ENCODE measurements at places on chromosomes 7 and 10.
A peak's percentile ranks its signal among the peaks of the same experiment; 100 is the strongest.

DNA sequence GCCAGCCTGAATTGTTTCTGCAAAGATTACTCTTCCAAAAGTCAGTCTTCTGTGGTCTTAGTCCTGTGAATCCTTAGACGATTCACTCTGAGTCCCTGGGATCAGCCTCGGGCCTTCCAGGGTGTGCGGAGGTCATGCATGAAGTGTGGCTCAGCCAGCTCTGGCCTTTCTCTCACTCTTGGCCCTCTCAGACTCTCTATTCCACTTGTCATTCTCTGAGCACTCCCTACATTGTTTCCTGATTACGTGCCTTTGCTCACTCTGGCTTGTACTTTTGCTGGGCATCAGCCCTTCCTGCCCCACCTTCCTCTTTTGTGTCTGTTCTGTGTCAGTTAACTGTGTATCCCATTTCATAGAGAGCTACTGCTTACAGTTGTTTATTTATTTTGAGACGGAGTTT, 36.0 kb downstream of the CCNY start:
- peaks cover 4% of the 10 kb centered on the region for H3K36me3 ChIP-seq
- peak; percentile 34 for ATAC-seq
- H3K4me3 ChIP-seq, result no peak overlapping the region
- no peaks in the 10 kb centered on the region for H3K27me3 ChIP-seq
- H3K4me1 ChIP-seq, result peaks cover 69% of the 10 kb centered on the region
- peak overlapping the region; percentile 5 for H3K27ac ChIP-seq

GRCh38 chr7:82122275-82122674, 321.3 kb downstream of the CACNA2D1 start:
- no peaks in the 10 kb centered on the region for H3K4me1 ChIP-seq
- no peaks in the 10 kb centered on the region for H3K36me3 ChIP-seq
- no peaks in the 10 kb centered on the region for H3K27me3 ChIP-seq
- no peak overlapping the region for H3K4me3 ChIP-seq

DNA sequence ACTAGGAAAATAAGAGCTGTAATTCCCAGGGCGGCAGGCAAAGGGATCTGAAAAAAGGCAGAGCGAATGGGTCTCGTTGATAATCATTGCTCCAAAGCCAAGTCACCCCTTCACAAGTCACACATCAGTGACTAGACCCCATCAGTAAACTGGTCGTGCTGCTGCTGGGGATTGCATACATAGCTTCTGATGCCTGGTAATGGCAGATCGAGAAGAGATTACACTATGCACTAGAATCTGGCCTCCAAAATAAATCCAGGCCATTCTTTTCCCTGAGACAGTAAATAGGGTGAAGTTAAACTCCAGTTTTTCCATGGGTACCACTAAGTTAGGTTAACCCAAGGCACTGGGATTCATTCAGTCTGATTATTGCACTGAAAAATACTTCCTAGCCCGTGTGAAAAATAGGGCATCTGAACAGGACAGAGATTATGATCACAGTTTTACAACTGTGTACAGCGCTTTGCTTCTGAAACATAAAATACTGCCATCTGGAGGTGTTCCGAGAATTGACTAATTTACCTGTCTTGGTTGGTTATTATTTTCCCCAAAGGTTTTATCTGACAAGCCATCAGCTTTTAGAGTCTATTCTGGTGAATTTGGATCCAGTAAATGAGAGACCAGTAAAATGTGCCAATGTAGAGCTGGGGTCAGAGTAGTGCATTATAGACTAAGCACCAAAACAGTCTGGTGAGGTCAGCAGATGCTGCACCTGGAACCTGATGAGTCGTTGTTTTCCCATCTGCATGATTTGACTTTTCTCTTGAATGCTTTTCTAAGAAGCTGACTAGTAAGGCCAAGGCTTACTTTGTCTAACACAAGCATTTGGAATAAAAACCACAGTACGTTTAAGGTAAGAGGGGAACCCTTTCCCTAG, 82.9 kb upstream of the AFAP1L2 start:
- H3K36me3 ChIP-seq, result peaks cover 40% of the 10 kb centered on the region
- H3K27me3 ChIP-seq, result no peaks in the 10 kb centered on the region
- H3K27ac ChIP-seq, result no peak overlapping the region
- H3K4me3 ChIP-seq, result no peak overlapping the region

DNA sequence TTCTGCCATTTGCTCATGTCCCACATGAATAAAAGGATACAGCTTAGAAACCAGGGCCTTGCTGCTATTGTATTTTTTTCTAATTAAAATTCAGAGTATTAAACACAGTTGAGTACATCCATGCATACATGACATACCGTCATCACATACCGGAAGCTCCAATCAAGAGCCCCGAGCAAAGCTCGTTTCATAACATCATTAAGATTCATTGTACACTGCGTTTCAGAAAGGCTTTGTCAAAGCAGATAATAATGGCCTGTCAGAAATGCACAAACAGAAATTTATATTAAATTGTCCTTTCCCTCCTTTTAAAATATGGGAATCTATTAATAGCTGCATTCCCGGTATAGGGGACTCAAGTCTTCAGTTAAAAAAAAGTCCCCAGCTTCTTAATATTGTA, 103.4 kb downstream of the PRTFDC1 start:
- no peak overlapping the region for H3K4me3 ChIP-seq
- no peaks in the 10 kb centered on the region for H3K36me3 ChIP-seq
- H3K27ac ChIP-seq, result no peak overlapping the region
- peaks cover 17% of the 10 kb centered on the region for H3K4me1 ChIP-seq

- H3K4me3 ChIP-seq, result no peak overlapping the region
- ATAC-seq, result no peak
- H3K27me3 ChIP-seq, result no peaks in the 10 kb centered on the region
- H3K27ac ChIP-seq, result no peak overlapping the region
- no peaks in the 10 kb centered on the region for H3K36me3 ChIP-seq
Observed at GRCh38 chr7:98674881-98675280, 57.8 kb downstream of the NPTX2 start.

DNA sequence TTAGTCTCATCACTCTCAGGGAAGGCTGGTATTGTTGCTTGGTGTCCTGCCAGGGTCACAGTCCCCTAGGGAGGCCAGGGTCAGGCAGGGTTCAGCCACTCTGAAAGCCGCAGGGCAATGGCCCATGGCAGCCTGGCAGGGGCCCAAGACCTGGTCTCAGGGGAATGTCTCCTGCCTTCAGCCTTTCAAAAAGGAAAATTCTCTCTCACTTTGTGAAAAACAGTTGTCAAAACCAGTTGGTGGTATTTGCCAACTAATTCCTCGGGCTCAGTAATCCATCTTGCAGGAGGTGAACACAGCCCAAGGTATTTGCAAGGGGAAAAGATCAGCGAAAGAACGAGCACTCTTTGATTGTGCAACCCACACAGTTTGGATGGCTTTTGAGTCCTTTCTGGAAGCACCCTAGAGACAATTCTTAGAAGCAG, 101.5 kb downstream of the JCAD start:
- no peaks in the 10 kb centered on the region for H3K36me3 ChIP-seq
- peaks cover 19% of the 10 kb centered on the region for H3K27me3 ChIP-seq
- no peak overlapping the region for H3K4me3 ChIP-seq
- H3K4me1 ChIP-seq, result no peaks in the 10 kb centered on the region
- H3K27ac ChIP-seq, result no peak overlapping the region
- ATAC-seq, result no peak

DNA sequence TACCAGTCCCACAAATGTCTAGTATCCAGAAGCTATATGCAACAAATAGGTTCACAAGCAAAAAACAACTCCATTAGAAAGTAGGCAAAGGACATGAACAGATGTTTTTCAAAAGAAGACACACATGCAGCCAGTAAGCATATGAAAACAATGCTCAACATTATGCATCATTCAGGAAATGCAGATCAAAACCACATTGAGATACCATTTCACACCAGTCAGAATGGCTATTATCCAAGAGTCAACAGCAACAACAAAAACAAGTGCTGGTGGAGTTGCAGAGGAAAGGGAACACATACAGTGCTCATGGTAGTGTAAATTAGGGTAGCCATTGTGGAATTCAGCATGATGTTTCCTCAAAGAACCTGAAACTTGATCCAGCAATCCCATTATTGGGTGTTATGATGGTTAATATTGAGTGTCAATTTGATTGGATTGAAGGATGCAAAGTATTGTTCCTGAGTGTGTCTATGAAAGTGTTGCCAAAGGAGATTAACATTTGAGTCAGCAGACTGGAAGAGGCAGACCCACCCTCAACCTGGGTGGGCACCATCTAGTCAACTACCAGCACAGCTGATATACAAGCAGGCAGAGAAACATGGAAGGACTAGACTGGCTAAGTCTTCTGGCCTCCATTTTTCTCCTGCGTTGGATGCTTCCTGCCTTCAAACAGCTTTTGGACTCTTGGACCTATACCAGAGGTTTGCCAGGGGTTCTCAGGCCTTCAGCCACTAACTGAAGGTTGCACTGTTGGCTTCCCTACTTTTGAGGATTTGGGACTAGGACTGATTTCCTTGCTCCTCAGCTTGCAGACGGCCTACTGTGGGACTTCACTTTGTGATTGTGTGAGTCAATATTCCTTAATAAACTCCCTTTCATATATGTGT, 218.4 kb upstream of the SEMA3D start:
- H3K4me1 ChIP-seq, result no peaks in the 10 kb centered on the region
- H3K27ac ChIP-seq, result no peak overlapping the region
- no peak overlapping the region for H3K4me3 ChIP-seq
- H3K36me3 ChIP-seq, result no peaks in the 10 kb centered on the region

- H3K4me3 ChIP-seq, result no peak overlapping the region
- peaks cover 33% of the 10 kb centered on the region for H3K27me3 ChIP-seq
- peaks cover 8% of the 10 kb centered on the region for H3K4me1 ChIP-seq
- ATAC-seq, result no peak
Observed at GRCh38 chr10:1626835-1627234, 110.5 kb downstream of the ADARB2 start.

- H3K27ac ChIP-seq, result no peak overlapping the region
- H3K4me1 ChIP-seq, result no peaks in the 10 kb centered on the region
- H3K36me3 ChIP-seq, result peaks cover 8% of the 10 kb centered on the region
- no peak for ATAC-seq
- H3K4me3 ChIP-seq, result no peak overlapping the region
Observed at GRCh38 chr7:504221-505111, 15.2 kb downstream of the PDGFA start.

- no peak overlapping the region for H3K4me3 ChIP-seq
- no peak overlapping the region for H3K27ac ChIP-seq
- peaks cover 6% of the 10 kb centered on the region for H3K4me1 ChIP-seq
- H3K36me3 ChIP-seq, result no peaks in the 10 kb centered on the region
Observed at GRCh38 chr10:79399223-79399831, 46.1 kb downstream of the ZCCHC24 start.

- peaks cover 30% of the 10 kb centered on the region for H3K4me1 ChIP-seq
- H3K27me3 ChIP-seq, result no peaks in the 10 kb centered on the region
- peaks cover 12% of the 10 kb centered on the region for H3K36me3 ChIP-seq
- no peak overlapping the region for H3K27ac ChIP-seq
- H3K4me3 ChIP-seq, result no peak overlapping the region
- no peak for ATAC-seq
Observed at GRCh38 chr10:80523773-80524172, 13.9 kb upstream of the SH2D4B start.

DNA sequence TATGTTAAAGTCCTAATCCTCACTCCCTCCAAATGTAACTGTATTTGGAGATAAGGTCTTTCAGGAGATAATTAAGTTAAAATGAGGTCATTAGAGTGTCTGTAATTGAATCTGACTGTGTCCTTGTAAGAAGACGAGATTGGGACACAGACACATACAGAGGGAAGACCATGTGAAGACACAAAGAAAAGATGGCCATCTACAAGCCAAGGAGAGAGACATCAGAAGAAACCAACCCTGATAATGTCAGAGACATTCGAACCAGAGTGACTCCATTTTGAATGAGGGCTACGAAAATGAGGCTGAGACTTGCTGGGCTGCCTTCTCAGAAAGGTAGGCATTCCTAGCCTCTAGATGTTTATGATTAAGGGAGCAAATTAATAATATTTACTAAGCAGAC, 542 bp upstream of the SAMD9L start:
- H3K27me3 ChIP-seq, result no peaks in the 10 kb centered on the region
- H3K4me1 ChIP-seq, result peaks cover 47% of the 10 kb centered on the region
- H3K27ac ChIP-seq, result peak overlapping the region; percentile 100
- H3K36me3 ChIP-seq, result peaks cover 7% of the 10 kb centered on the region

DNA sequence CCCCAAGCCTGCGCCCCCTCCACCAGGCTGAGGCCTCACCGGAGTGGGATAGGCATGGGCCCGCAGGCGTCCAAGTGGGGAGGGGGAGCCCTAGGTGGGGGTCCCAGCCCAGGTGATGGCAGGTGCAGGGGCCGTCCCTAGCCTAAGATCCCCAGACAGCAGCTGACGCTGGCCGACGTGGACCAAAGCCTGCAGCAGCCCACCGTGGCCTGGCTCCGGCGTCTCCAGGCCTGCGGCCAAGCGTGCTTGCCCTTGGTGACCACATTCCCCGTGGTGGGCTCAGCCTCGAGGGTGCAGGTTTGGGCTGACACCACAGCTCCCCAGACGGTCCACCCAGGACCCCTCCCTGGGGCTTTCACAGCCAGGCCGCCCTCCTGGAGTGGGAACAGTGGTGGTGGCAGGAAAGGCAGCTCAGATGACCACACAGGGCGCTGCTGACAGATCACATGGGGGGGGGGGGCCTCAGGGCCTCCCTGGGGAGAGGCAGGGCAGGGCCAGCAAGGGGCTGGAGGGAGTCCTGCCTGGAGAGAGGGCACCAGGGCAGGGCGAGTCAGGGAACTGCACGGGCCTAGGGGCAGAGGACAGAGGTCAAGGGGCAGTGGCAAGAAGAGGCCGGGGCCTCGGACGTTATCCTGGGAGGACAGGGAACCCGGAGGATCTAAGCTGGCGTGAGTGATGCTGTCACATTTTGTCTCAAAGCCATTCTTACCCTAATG, 767 bp upstream of the ADAM8 start:
- H3K4me3 ChIP-seq, result no peak overlapping the region
- peaks cover 55% of the 10 kb centered on the region for H3K4me1 ChIP-seq
- no peak for ATAC-seq
- H3K36me3 ChIP-seq, result peaks cover 18% of the 10 kb centered on the region
- H3K27ac ChIP-seq, result peak overlapping the region; percentile 80
- no peaks in the 10 kb centered on the region for H3K27me3 ChIP-seq

DNA sequence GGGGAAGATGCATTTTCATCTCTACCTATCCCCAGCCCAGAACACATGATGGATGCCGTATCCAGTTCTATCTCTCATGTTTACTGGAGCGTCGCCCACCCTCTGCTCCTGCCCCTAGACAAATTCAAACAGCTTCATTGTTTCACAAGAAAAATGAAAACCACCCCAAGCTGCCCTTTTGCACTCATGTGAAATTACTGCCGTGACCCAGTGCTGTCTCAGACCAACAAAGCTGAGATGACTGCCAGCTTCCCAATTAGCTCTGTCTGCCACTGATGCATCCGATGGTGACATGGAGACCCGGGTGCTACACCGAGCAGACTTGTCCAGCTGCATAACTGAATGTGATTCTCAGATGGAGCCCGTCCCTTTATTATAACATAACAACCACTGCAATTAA, 67.7 kb downstream of the FOXI2 start:
- H3K4me1 ChIP-seq, result no peaks in the 10 kb centered on the region
- no peak overlapping the region for H3K27ac ChIP-seq
- H3K36me3 ChIP-seq, result no peaks in the 10 kb centered on the region
- H3K27me3 ChIP-seq, result peaks cover 18% of the 10 kb centered on the region
- no peak for ATAC-seq

All from stimulated activated memory B cell treated with anti-CD40 and anti-IgM and Interleukin-4, amounts not matched to agents 10 μg/mL and 1 μg/mL and 100 μg/mL, for 72 hours (primary cell).